ENCODE measurements at places on chromosomes 2 and 18. TPM values are rescaled to one million over a fixed set of nuclear protein-coding genes. Genes with fewer than 3 reads are reported as not detected.

The CFLAR gene
- 65.1 TPM for total RNA-seq

DNA sequence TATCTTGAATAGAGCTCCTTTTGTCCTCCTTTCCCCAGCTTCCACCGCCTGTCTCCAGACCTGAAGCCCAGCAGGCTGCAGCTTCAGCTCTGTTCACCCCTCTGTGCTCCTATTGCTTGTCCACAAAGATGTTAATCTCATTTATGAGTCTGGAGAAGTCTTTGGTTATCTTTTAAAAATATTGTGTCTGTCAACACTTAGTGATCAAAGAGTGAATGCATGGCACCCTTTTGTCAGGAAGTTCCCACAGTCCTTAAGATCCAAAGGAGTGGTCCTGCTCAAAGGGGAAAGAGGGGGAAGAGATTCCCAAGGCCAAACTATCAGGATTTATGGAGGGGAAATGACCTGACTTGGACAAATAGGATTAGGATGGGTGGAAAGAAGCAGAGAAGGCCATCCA lies 118.9 kb downstream of the ACAA2 start:
- DNase-seq: peak; percentile 84

DNA sequence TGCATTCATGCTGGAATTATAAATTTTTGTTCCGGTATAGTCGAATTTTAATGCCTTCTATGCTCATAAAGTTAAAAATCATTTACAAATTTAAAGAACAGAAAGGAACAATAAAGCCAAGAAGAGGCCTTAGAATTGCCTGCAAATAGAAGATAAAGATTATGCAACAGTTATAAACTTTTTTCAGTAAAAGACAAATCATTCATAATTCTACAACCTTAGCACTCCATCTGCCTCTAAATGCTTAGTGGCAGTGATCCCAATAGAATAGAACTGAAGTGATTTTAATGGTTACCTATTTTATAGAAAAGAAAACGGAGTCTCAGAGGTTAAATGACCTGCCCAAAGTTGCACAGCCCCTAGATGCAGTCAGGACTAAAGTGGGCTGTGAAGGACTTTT lies 211.2 kb downstream of the AGPS start:
- no peak for DNase-seq

DNA sequence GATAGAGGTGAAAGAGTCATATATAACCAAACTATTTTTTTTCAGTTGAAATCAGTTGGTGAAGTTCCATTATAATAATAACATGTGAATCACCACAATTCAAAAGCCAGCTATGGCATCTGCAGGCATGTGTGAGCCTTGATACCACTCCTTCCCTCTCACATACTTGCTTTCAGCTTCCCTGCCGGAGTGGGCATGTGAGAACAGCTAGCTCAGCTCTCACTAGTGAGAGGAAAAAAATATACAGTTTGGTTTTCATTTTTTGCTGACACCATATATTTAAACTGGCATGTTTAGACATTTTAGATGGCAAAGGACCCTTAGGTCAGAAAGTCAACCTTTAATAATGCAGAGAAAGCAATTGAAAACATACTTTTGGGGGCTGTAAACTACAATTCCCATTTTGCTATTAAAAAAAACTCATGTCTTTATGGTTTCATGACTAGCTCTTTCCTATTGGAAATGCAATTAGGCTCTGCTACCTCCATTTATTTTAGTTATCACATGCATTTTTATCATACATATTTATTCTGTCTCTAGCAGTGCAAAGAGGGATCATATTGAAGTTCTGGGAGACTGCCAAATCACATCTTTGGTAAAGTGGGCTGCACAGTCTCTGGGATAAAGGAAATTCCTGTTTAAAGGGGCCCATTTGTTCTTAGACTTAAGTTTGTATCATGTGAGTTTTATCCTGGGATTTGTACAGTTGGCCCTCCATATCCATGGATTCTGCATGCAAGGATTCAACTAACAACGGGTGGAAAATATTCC lies 33.2 kb upstream of the SLC40A1 start:
- DNase-seq: no peak

The FOXI3 gene
- not detected for total RNA-seq

GRCh38 chr2:28539118-28539541 lies 43.3 kb downstream of the PLB1 start:
- no peak for DNase-seq

GRCh38 chr2:44195714-44196113 lies 27.0 kb downstream of the PPM1B start:
- no peak for DNase-seq

The AQP12B gene
- total RNA-seq: not detected

- peak; percentile 55 for DNase-seq
These were observed 12.0 kb downstream of the CATIP start for GRCh38 chr2:218368621-218369153.

The MYL12B gene
- 330 TPM for total RNA-seq

The ADD2 gene
- not detected for total RNA-seq

GRCh38 chr2:113012436-113013335 lies 7.4 kb downstream of the IL36A start:
- DNase-seq: no peak

DNA sequence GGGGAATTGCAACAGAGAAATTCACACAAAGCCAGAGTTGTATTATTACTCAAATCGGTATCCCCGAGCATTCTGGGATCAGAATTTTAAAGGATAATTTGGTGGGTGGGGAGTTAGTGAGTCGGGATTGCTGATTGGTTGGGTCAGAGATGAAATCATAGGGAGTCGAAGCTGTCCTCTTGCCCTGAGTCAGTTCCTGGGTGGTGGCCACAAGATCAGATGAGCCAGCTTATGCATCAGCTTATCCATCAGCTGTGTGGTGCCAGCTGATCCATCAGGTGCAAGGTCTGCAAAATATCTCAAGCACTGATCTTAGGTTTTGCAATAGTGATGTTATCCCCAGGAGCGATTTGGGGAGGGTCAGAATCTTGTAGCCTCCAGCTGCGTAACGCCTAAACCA lies 34.3 kb upstream of the ITM2C start:
- DNase-seq: no peak

DNA sequence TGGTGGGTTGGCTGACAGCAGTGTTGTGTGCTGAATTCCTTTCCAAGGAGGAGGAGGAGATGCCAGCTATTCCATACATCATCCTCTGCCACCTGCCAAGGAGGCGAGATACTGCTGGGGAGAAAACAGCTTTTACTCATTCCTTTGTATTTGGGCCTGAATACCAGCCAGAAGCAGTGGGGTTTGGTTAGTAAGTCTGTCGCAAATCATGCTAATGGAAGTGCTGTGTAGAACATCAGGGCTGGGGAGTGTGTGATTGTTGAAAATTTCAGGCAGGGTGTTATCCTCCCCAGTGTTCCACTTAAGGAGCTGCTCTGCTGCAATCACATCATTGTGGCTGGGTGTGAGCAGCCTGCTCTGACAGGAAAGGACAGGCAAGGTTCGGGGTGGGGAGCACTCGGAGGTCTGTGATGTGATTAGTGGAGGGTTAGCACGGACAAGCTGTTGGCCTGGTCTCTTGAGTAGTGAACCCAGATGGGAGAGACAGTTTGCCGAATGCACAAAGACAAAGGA lies 128.2 kb upstream of the DLX2 start:
- DNase-seq: no peak

The MMADHC gene
- total RNA-seq: 265 TPM

DNA sequence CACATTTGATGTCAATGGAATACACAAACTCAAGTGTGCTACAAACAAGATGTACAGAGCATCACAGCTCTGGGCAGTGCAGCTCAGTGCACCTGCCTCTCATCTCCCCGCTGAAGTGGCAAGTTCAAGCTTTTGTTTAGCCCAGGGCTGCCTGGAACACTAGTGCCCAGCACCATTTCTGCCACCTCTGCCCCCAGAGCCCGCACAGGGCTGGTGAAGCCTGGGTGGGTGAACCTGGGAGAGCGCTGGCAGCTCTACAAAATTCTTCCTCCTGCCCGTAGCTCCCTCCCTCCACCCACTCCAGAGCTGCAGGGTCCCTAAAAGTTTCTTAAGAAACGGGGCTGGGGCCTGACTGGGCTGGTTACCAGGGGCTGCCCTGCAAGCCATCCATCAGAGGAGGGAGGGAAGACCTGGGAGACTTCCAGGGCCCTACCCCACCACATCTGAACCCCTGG lies 1.5 kb downstream of the HES6 start:
- no peak for DNase-seq

DNA sequence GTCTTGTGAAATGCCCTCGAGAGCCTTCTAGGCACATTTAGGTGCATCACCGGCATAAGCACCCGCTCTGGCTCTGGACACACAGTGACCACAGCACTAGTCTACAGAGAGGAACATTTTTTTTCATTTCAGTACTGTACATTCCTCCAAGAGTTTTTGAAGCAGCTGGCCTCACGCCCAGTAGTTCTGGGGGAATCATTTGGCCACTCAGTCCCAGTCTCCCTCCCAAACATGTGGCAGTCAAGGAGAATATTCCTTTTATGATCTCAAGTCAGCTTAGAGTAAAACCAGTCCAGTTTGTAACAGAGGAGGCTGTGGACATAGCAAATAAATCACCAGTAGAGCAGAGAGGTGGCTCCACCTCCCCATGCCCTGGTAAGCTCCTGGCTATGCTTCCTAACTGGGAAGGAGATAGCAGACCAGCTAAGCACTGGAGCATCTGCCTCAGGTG lies 48.1 kb downstream of the KCNE4 start:
- DNase-seq: peak; percentile 93

The RAB6C gene
- under 0.01 TPM for total RNA-seq

DNA sequence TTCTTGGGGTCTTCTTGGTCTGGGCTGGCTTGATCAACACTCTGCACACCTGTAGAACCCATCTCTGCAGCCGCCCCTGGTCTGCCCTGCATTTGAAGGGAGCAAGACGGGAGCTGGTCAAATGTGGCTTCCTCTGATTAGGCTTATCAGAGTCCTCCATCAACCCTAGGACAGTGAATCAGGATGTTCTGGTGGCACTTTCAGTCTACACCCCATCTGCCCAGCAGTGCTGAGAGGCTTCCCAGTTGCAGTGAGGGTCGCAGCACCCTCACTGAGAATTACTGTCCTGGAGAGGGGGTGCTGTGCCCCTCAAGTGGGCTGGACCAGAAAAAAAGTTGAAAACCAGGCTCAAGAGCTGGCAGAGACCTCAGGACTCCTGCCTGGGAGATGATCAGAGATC lies 152.9 kb downstream of the DYSF start:
- DNase-seq: no peak

DNA sequence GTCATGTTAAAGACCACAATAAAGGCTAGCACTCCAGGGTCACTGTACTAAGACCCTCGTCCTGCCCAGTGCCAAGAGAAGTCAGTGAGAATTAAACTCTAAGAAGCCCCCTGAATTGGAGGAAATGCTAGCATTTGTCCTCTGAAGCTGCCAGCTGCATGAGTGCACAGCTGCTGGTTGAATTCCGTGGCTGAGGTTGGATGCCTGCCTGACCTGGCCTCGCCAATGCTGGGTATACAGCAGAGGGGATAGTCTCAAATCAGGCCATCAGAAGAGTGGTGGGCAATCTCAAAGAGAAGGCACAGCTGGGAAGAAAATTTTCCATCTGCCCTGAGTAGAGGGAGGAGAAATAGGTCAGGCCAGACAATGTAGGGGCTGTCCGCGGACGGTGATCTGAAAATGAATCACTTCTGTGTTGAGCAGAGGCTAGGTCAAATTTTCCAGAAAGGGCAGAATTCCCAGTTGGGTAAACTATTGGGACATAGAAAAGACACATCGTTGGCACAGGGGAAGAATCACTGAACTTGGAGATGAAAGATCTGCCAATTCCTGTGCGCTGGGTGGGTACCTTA lies 110.5 kb upstream of the AGAP1 start:
- no peak for DNase-seq

GRCh38 chr2:212595036-212595654 lies 56.5 kb upstream of the ERBB4 start:
- DNase-seq: peak; percentile 12

DNA sequence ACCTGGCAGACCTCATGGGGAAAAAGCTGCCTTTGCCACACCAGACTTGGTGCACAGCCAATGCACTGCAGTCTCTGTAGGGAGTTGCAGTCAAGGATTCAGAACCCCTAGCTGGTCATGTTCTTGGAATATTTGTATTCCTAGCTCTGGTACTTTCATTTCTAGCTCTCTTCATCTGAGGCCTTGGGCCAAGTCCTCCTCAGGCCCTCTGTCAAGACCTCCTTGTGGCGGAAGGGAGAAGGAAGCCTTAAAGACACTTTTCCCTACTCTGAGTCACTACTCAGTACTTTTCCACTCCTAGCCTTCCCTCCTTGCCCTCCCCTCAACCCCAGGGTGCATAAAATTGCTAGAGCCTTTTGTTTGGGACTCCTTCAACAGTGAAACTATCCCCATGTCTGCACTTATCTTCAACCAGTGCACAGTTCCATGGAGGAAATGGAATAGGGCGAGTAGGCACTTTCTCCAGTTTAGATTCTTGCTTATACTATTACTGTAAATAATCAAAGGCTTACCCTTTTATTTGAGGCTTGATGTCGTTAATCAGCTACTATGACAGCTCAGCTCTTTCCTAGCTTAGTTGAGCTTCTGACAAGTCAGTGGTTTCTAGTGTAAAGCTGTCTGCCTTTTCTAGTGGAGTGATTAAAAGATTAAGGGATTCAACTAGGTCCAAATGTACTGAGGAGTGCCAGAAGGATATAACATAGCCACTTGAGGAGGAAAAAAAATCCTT lies 15.8 kb downstream of the M1AP start:
- DNase-seq: peak; percentile 56

DNA sequence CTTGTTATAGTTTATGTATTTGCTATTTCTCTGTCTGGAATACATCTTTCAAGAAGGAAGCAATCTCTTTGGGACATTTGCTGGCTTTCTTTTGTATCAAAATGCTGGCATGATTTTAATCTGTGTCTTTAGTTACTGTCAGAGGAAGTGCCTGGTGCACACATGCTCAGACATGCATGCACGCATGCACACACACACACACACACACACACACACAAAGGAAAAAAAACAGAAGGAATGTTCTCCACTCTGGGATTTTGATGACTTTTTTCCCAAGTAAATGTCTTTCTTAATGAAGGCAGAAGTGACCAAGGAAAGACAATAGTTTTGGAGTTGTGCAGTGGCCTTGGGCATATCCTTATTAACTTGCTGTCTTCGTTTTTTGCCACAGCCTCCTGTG lies 6.7 kb downstream of the GNAL start:
- no peak for DNase-seq

DNA sequence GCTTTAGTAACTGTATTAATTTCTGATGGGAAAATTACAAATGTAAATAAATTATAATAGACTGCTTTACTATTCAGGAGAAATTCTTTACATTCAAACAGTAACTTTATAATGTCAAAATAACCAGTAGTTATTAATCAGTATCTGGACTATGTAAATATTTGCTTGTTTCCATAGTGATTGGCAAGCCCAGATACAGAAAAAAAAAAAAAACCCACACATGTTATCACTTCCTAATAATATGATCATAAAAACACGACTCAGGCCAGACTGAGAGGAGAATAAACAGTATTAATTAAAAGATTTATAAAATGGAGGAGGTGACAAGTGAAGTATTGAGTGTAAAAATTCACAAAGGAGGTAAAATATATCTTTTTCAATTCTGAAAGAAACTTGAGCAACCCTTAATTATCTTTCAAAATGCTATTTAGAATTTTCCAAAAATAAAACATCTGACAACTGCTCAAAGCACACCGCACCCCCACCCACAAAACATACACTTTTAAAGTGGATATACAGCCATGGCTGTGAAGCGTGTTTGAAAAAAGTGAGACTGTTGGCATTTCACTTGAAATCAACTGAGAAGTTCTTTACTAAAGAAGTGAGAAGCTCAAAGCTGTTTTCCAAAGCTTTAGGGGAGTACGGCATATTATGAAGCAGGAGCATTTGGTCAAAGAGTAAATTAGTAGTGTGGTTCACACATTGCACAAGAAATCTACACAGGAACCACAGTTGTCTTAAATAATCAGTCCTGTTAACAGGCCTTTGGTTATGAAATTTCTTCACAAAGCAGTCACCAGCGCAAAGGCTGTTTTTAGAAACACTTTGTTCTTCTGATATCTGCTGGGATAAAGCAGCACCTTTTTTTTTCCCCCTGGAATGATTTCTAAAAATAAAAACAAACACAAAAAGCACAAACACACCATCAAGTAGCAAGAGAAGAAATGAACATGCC lies 475.8 kb downstream of the TXNL1 start:
- DNase-seq: peak; percentile 69

All from fibroblast of villous mesenchyme (primary cell).